ENCODE measurements at places on chromosomes 12 and 14.

GRCh38 chr12:12088147-12088546 is 17.4 kb downstream of the BCL2L14 start:
- no peak for DNase-seq

DNA sequence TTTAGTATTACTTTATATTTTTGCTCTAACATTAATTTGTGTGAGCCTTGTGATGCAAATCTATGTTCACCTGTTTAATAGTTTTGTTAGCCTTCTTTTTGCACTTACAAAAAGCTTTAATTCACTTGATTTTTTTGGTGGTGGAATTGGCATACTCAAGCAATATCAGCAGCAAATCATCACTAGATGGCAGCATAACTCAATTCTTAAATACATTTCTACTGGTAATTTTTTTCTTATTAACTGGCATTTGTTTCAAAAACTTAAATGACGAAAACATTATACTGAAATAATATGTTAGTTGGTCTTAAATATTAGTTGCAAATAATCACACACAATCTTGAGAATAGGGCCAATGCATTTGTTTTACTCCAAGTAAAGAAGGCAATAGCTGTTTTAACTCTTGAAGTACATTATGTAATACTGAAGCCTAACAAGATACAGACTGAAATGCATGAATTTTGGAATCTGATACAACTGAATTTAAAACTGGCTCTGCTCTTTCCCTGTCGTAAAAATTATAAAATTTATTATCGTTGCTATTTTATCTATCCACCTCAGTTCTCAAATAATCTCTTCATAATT is 151.5 kb downstream of the ATXN7L3B start:
- no peak for DNase-seq

DNA sequence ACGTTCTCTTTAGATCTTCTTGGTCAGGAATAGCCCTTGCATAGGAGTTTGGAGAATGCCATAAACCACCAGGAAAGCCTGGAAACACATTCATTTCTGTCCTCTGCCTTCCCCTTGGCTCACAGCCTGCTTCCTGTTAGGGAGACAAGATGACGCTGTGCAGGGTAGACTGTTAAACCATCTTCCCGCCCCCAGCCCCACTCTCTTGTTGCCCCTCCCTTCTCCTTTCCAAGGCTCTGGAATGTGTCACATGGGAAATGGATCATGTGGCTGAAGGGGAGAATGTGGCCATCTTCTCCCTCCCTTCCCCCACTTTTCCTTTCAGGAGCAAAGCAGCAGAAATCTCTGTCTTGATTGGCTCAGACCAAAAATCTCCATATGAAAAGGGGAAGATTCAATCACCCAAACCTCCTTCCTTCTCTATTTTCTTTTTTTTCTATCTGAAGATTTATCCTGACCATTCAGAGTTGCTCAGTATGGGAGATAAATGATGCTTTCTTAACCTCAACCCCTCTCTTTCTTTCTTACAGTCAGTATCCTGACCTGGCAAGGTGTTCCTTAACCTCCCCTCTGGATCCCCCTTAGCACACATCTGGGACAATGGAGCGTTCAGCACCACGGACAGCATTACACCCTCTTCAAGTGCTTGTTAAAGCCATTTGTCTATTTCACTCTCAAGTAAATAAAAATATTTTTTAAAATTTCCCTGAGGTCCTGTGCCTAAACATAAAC is 11.4 kb downstream of the GPR19 start:
- peak; percentile 34 for DNase-seq

- DNase-seq, result no peak
Measured at GRCh38 chr14:54440037-54440436, 1.1 kb downstream of the CNIH1 start.

DNA sequence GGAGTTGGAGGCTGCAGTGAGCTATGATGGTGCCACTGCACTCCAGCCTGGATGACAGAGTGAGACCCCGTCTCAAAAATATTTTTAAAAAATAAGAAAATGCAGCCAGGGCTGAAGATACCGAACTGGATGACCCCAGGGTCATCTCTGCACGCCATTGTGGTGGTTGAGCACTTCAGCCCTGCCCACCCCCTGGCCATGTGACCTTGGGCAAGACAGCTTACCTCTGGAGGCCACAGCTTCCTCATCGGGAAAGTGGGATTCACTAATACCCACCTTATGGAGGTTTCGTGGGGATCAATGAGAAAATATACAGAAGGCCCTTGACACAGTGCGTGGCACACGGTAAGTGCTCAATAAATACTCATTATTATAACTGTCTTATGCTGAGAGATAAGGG is 25.5 kb downstream of the MVK start:
- no peak for DNase-seq

GRCh38 chr14:75456069-75456996 is 28.5 kb downstream of the JDP2 start:
- no peak for DNase-seq

DNA sequence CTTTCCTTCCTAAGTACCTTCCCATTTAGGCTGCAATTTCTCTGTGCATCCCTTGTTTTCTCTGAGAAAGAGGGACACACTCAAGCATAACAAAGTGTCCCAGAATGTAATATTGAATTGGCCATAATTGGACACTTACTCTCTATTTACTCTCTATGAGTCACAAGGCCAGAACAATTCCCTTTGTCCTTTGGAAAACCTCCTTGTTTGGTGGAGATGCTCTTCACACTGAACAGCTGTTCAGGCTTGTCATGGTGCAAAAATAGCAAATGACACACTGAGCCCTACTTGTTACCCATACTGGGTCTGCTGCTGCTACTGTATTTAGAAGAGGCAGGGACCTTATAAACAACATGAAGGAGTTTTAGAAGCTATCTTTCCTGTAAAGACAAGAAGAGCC is 1590.5 kb upstream of the TMEM132C start:
- DNase-seq, result no peak

DNA sequence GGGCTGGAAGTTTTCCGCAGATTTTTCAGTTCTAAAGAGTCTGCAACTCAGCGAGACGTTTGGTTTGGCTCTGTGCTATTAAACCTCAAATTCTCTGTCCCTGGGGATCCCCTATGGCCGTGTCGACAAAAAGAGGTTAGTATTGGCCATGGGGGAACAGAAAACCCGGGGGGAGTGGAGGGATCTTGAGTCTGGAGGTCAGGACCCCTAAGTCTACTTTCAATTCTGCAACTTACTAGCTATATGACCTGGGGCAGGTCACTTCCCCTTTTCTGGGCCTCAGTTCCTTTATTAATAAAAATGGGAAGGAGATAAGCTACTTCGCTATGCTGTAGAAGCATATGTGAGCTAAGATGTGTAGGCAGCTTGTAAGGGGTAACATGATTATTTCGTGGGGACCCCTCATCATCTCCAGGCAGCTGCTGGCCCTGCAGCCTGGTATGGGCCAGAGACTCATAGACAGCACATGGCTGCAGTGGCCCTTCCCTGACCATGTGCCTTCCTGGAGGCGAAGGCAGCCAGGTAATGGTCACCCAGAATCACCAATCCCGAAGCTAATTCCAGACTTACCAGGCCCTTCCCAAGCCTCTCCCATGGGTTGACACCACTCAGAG is 8.6 kb downstream of the ASB2 start:
- DNase-seq, result peak; percentile 44

GRCh38 chr12:120847392-120847791 is 56.8 kb downstream of the SPPL3 start:
- no peak for DNase-seq

- DNase-seq, result no peak
Measured at GRCh38 chr12:120118321-120119061, 1.9 kb upstream of the RAB35 start.

- no peak for DNase-seq
Measured at GRCh38 chr12:104764225-104765091, 193.6 kb downstream of the SLC41A2 start.

- no peak for DNase-seq
Measured at GRCh38 chr12:52058631-52059361, 7.6 kb downstream of the NR4A1 start.
